G401 (cell line): ENCODE measurements at places on chromosomes 2 and 18. TPM values are rescaled to one million over a fixed set of nuclear protein-coding genes. Genes with fewer than 3 reads are reported as not detected.

DNA sequence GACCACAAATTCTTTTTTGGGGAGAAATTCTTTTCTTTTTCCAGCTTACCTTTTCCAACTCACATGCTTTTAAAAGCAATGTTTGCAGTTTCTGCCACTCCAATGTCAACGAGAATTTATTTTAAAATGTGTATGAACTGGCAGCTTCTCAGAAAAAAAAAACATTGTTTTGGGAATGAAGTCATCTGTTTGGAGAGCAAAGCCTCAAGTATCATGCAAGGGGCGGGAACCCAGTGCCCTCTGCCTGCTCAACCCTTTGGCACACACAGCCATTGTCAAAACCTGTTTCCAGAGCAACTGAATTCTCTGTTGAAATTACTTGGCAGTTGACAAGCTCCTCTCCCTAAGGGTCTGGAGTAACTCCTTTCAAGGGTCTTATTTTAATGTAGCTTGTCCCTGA lies 128.5 kb downstream of the QPCT start:
- DNase-seq = no peak

- DNase-seq = no peak
Measured at GRCh38 chr2:235405612-235406361, 88.1 kb upstream of the AGAP1 start.

SLC4A5 gene
- total RNA-seq = not detected in 2 replicates

DNA sequence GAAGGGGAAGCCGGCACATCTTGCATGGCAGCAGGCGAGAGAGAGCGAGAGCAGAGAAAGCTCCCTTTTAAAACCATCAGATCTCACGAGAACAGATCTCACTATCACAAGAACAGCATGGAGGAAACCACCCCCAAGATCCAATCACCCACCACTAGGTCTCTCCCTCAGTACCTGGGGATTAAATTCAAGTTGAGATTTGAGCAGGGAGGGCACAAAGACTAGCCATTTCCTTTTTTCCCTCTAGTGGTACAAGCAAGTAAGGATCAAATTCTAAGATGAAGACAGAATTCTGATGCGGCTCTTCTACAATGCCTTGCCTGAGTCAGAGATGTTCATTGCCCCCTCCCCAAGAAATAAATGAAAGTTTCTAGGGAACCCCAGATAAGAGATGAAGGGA lies 45.6 kb upstream of the ANKRD44 start:
- DNase-seq = no peak

GRCh38 chr2:196968516-196968915 lies 42.0 kb upstream of the PGAP1 start:
- DNase-seq = no peak

TEX44 gene
- not detected in 2 replicates for total RNA-seq

CFAP65 gene
- not detected in 2 replicates for total RNA-seq

DNA sequence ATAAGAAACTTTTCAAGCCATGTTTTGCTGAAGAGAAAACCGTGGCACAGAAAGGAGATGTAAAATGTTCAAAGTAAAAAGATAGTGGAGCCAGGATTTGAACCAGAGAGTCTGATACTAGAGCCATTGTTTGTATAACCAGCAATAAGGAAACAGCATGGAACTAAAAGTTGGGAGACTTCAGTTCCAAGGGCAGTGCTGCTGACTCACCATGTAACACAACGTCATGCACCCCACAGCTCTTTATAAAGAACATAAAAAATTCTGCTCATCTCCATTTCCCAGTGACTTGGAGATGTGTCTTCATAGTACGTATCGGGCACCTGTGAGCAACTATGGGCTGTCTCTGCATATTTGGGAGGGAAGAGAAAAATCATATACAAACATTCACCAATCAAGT lies 353.0 kb upstream of the PIK3C3 start:
- DNase-seq = no peak

DNA sequence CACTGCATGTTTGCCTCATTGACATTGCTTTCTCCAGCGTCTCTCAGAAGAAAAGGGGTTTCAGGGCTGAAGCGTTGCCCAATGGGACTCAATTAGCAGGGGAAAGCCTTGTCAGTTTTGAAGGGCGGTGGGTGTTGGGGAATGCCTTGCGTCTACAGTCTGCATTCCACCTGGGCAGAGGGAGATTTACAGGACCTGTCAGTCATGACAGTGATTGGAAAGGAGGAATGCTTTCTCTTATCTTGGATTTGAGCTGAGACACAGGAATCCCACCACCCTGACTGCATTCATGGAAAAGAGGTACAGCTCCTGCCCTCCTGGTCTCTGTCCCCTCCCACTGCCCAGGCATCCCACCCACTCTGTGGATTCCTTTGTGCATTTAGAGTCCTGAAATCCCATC lies 123.9 kb downstream of the ACKR3 start:
- no peak for DNase-seq

GRCh38 chr2:177889818-177890460 lies 182.6 kb downstream of the PDE11A start:
- DNase-seq = no peak

- DNase-seq = no peak
Measured at GRCh38 chr2:239584986-239585385, 184.2 kb upstream of the HDAC4 start.

- DNase-seq = no peak
Measured at GRCh38 chr2:233844064-233844807, 10.1 kb downstream of the HJURP start.

DNA sequence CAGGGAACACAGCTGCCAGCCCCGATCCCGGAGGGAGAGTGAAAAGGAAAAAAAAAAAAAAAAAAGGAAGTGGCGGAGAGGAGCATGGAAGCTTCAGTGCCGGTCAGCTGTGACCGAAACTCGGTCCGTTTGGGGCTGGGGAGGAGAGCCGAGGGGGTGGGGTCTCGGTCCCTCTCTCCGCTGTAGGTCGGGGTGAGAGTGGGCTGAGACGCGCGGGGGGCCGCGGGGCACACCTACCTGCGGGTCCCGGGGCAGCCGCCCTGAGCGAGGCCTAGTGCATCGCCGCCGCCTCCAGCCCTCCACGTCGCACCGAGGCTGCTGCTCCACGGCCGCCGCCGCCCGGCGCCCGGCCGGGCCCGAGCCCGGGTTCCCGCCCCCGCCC lies 536 bp downstream of the VPS54 start:
- DNase-seq = no peak

DNA sequence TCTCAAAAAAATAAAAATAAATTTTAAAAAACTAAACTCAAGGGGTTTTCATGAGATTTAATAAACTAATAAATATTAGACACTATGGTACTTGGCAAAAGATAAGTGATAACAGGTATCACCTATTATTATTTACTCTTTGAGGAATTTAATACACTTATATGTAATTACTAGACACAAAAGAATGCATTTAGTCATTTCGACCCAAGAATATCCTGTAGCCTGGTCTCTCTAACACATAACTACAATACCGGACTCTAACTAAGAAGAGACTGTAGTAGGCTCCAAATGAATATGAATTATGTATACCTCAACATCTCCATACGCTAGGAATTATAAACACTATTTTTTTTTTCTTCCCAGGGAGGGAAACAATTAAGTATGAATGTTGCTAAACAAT lies 850.7 kb downstream of the CPS1 start:
- DNase-seq = no peak

GAL3ST2 gene
- total RNA-seq = not detected in 2 replicates

DNA sequence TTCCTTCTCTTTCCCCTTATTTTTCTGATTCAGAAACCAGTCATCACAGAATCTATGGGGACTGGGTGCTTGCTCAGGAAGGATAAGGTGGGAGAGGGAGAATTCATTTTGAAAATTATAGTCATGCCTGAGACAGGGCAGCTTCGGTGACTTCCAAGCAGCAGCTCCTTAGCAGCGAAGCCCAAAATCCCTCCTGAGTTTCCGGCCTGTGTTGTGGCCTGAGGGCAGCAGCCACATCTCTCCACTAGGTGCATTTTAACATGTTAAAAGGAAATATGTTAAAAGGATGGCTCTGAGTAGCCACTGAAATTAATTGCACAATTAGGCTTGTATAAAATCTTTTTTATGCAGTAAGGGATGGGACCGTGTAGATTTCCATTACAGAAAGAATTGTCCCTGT lies 207.0 kb upstream of the RAB12 start:
- no peak for DNase-seq

GATA6 gene
- 0.31 and 2.6 TPM in 2 replicates for total RNA-seq
